ENCODE measurements at places on chromosomes 16 and 17.

DNA sequence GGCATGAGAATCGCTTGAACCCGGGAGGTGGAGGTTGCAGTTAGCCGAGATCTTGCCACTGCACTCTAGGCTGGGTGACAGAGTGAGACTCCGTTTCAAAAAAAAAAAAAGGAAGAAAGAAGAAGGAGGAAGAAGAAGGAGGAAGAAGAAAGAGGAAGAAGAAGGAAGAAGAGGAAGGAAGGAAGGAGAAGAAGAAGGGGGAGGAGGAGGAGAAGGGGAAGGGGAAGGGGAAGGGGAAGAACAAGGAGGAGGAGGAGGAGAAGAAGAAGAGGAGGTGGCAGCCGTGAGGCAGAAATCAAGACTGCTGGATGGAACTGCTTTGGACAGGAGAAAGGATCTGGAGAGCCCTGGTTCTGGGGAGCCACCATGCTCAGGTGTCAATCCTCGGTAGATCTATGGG, 29.7 kb upstream of the PEMT start:
- no peak for DNase-seq

DNA sequence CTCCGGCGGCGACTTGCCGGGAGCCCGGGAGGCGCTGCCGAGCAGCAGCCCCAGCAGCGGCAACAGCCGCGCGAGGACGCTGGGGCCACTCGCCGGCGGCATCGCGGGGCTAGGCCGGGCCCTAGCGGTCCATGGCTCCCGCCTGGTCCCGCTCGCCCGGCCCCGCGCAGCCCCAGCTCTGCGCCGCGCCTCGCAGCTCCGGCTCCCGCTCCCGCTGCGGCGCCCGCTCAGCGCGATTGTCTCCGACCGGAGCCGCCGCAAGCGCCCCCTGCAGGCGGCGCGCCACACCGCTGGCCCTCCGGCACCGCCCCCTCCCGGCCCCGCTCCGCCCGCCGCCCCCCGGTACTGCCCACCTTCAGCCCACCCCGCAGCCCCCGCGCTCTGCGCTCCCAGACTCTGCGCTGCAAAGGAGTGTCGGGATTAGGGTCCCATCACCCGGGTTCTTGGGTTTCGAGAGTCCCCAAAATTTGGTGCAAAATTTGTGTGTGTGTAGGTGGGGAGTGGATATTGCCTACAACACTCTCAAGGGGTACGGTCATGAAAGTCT, at the start of gene FAM171A2:
TSS of gene FAM171A2 (minus strand) at position 241 of the 547 bp plus-strand sequence. CDS start at position 102, 139 bp downstream.
- peak; percentile 39 for DNase-seq

DNA sequence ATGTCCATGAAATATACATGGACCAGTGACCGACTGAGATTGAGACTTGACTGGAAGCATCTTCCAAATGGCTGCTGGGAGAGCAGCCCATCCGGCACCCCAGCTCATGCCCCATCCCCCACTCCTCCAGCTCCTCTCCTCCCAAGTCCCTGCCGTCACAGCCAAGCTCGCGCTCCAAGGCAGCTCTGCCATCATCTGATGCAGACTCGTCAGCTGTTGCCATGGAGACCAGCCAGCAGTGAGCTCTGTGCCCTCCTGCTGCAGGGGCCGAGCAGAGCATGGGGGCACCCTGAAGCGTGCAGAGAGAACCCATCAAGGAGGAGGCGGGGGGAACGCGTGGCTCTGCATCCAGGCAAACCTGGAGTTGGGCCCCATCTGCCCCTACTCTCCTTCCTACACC, 74.5 kb upstream of the TNRC6C start:
- DNase-seq = no peak

GRCh38 chr16:70159355-70160348, 13.9 kb upstream of the CLEC18C start:
- DNase-seq = no peak

- DNase-seq = peak; percentile 90
These were observed at the start of gene MAF for GRCh38 chr16:79600638-79601091. Gene MAF (minus strand): TSS chr16:79600737. CDS start chr16:79599902, 835 bp downstream.

DNA sequence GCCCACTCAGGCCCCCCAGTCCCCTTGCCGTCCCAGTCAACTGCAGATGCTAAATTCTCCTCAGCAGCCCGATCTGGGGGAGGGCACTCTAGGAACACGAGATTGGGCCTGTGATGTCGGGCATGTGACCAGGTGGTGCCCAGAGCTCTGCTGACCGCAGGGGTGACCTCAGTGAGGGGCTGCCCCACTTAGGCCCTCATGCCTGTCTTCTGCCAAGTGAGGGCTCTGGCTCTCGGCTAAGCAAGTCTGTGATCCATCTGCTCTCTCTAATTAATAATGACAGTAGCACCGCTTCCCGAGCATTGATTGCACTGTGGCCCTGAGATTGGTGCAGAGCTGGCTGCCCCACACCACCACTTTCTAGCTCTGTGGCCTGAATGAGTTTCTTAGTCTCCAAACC, 138.8 kb downstream of the MRM1 start:
- DNase-seq = no peak

GRCh38 chr16:8916541-8917225, 34.5 kb downstream of the LITAFD start:
- DNase-seq = no peak

DNA sequence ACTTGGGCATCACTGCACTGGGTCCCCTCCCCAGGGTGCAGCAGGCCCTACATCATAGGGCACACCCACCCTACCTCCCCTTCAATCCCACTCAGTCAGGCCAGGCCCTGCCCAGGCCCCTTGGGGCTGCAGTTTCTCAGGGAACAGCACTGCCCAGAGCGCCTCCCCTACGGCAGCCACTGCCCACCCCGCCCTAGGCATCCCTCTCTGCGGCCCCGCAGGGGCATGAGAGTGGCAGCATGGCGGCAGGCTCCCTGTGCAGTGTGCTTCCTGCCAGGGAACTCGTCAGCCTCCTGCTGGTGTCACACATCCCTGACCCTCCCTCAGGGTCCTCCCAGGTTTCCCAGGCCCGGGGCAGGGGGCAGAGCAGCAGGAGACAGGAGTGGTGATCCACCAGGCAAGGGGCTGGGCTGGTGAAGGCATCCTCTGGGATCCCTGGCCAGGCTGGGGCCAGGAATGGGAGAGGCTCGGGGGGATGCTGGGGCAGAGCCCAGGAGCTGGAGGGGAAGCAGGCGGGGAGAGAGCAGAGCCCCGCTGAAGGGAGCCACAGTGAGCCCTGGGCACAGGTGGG, 16.2 kb upstream of the BAHCC1 start:
- DNase-seq = no peak

- no peak for DNase-seq
These were observed 11.5 kb downstream of the MPRIP start for GRCh38 chr17:17053446-17054379.

DNA sequence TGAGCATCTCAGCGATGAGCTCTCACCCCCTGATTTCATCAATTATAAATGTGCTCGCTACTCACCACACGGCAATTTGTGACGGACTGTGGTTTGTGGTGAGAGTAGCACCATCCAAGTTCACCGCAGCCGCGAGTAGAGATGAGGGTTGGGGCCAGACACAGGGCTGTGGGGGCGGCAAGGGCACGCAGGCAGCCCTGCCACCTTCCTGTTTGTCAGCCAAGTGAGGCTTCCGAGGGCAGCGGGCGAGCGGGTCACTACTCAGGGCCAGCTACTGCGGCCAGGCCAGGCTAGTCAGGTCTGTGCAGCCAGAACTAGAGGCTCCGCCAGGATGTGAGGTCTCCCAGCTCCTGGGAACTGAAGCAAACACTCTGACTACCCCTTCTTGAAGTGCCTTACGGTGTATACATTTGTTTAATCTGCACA, 39.6 kb upstream of the MEOX1 start:
- DNase-seq = no peak
